ENCODE measurements at places on chromosomes 3 and 15.

DNA sequence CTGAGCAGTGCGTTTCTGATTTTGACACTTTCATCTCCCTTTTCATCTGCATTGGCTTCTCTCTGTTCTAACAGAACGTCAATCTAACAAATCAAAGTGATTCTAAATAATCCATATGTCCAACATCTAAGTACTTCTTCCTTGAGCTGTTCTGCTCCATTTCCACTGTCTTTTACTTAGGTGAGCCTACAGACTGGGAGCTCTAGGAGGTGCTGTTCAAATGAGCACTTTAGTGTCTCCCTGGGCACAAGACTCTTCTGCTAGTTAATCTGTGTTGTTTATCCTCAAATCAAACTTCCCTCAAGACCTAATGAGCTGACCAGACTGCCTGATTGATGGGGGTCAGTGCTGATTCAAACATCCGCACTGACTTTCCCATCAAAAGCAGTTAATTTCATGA lies 408.1 kb downstream of the WDR72 start:
- DNase-seq = no peak
- H3K27me3 ChIP-seq = peaks cover 2% of the 10 kb centered on the region
- no peak overlapping the region for H3K4me3 ChIP-seq
- no peaks in the 10 kb centered on the region for H3K36me3 ChIP-seq
- H3K4me1 ChIP-seq = no peaks in the 10 kb centered on the region
- no peak overlapping the region for H3K27ac ChIP-seq

DNA sequence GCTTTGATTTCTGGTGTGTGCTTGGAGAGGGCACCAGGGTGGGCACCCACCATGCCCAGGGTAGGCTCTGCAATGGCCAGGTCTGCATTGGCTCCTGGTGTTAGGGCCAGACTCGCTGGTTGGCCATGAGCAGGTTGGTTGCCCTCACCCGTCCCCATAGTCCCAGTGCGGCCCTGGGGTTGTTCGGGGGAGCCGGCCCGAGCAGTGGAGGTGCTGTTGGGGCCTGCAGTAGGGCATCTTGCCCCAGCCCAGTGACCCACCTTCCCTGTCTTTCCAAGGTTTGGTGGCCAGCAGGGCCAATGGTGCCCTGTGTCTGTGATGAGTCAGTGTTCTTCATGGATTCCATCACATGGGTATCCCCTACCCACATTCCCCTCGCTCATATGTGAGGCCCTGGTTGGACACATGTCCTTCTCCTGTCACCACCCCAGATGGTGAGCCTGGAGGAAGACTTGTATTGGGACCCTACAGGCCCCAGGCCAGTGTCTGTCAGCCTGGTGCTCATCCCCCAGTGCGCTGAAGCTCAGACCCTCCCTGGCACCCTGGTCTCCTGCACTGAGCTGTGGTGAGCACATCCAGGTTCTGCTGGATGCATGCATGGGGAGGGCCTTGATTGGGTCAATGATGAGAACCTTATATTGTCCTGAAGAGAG lies 190.1 kb downstream of the UBE3A start:
- DNase-seq = no peak
- no peak overlapping the region for H3K4me3 ChIP-seq
- no peaks in the 10 kb centered on the region for H3K27me3 ChIP-seq
- no peaks in the 10 kb centered on the region for H3K36me3 ChIP-seq

DNA sequence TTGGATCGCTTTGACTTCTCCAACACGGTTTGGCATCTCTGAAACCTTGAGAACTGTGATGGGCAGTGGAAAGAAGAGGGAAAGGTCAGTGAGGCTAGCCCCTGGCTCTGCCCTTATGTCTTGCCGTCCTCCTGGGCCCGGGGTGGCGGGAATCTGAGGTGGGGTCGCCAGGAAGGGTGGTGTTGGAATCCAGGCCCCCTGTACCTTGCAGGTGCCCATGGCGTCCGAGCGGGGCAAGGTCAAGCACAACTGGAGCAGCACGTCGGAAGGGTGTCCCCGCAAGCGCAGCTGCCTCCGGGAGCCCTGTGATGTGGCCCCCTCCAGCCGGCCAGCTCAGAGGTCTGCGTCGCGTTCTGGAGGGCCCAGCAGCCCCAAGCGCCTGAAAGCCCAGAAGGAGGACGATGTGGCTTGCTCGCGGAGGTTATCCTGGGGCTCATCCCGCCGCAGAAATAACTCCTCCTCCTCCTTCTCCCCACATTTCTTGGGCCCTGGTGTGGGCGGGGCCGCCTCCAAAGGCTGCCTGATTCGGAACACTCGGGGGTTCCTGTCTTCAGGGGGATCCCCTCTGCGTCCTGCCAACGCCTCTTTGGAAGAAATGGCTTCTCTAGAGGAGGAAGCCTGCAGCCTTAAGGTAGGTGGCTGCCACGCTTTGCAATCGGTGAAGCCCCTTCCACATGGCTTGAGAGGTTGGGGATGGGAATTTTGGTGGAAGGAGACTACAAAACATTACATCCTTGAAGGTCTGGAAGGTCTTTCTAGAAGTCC lies 907 bp downstream of the TATDN2 start:
- H3K27ac ChIP-seq = peak overlapping the region; percentile 92
- peak overlapping the region; percentile 89 for H3K4me3 ChIP-seq
- H3K36me3 ChIP-seq = peaks cover 63% of the 10 kb centered on the region

DNA sequence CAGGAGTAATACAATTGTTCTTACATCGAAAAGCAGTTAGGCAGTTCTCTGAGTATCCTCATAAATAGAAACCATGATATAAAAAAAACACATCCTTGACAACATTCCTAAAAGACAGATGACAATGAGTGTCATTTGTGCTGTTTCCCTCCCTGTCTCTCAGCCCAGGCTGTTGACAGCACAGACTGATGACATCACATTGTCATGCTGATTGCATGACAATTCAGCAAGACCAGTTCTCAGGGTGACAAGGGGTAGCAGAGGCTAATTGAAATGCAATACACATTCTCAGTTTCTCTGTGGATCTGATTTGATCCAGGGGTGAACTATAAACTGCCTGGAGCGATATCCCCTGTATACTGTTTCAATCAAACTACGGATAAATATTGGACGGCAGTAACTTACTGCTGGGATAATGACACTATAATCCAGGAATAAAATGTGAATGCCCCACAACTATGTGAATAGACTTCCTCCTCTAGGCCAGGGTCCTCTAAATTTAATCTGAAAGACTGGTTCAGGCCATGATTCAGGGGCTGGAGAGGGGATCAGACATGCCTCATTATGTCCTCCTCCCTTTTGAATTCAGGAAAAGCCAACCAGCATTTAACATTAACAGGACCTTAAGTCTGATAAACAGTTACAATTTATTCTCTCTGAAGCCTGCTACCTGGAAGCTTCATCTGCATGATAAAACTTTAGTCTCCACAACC lies 16.7 kb upstream of the EIF1B start:
- DNase-seq = no peak
- H3K4me1 ChIP-seq = no peaks in the 10 kb centered on the region
- peaks cover 33% of the 10 kb centered on the region for H3K36me3 ChIP-seq
- H3K27me3 ChIP-seq = no peaks in the 10 kb centered on the region

- H3K4me1 ChIP-seq = no peaks in the 10 kb centered on the region
- no peak overlapping the region for H3K4me3 ChIP-seq
- H3K27ac ChIP-seq = no peak overlapping the region
- DNase-seq = no peak
- H3K27me3 ChIP-seq = peaks cover 2% of the 10 kb centered on the region
Measured at GRCh38 chr15:45326741-45327140, 51.6 kb downstream of the GATM start.

Data from activated naive CD4-positive, alpha-beta T cell treated with anti-CD3 and anti-CD28 coated beads for 36 hours (primary cell).